ENCODE measurements at places on chromosomes 16 and 17. TPM values are rescaled to one million over a fixed set of nuclear protein-coding genes. Genes with fewer than 3 reads are reported as not detected.

MYH1 gene
- not detected for total RNA-seq

JMJD6 gene
- 15.5 TPM for total RNA-seq

KCNH4 gene
- total RNA-seq, result not detected

RPUSD1 gene
- total RNA-seq, result 22.6 TPM

CTRB2 gene
- total RNA-seq, result not detected

NOS2 gene
- 0.18 TPM for total RNA-seq

DNA sequence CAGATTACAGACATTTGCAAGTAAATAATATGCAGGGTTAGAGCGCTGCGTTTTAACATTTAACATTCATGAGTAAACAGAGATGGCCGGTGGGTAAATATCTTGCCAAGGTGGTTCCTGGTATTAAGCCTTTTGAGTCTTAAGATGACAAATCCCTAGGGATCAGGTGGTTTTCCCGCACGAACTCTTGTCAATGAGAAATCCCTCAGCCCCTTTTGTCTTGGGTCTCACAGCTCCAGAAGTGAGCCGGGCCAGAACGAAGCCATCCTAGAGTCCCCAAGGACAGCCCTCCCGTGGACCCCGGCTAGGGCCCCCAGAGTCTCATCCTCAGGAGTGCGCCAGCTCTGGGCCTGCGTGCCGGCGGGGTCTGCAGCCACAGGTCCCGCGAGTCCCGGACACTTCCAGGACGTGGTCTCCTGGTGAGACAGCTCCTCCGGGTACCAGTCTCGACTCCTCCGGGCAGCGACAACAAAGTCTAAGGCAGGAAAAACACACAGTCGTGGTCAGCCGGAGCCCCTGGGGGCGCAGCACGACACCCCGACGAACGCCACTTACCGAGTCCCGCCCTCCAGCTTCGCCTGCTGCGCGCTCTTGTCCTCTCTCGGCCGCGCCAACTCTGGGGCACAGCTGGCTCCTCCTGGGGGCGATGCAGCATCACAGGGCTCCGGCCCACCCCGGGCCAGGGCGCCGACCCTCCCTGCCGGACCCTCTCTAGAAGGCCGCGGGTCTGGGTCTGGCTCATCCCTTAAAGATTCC, 13.3 kb downstream of the MIS12 start:
- no peaks in the 10 kb centered on the region for H3K27me3 ChIP-seq
- H3K27ac ChIP-seq, result no peak overlapping the region
- H3K4me3 ChIP-seq, result peak overlapping the region; percentile 53
- H3K4me1 ChIP-seq, result peaks cover 12% of the 10 kb centered on the region
- no peak for DNase-seq

- no peaks in the 10 kb centered on the region for H3K4me1 ChIP-seq
- no peaks in the 10 kb centered on the region for H3K27me3 ChIP-seq
- H3K36me3 ChIP-seq, result no peaks in the 10 kb centered on the region
- no peak overlapping the region for H3K27ac ChIP-seq
- DNase-seq, result no peak
- H3K4me3 ChIP-seq, result no peak overlapping the region
Observed at GRCh38 chr16:53024045-53024444, 28.7 kb downstream of the CHD9NB start.

GRCh38 chr17:42373896-42374295, 14.3 kb downstream of the STAT3 start:
- peaks cover 33% of the 10 kb centered on the region for H3K4me1 ChIP-seq
- H3K27me3 ChIP-seq, result no peaks in the 10 kb centered on the region
- H3K36me3 ChIP-seq, result peaks cover 3% of the 10 kb centered on the region
- H3K27ac ChIP-seq, result no peak overlapping the region
- no peak overlapping the region for H3K4me3 ChIP-seq

GRCh38 chr17:57294101-57294500, 37.8 kb downstream of the MSI2 start:
- no peaks in the 10 kb centered on the region for H3K27me3 ChIP-seq
- peaks cover 3% of the 10 kb centered on the region for H3K4me1 ChIP-seq
- no peak overlapping the region for H3K4me3 ChIP-seq
- DNase-seq, result no peak

- no peak overlapping the region for H3K4me3 ChIP-seq
- DNase-seq, result no peak
- no peaks in the 10 kb centered on the region for H3K27me3 ChIP-seq
- H3K36me3 ChIP-seq, result no peaks in the 10 kb centered on the region
- no peak overlapping the region for H3K27ac ChIP-seq
- no peaks in the 10 kb centered on the region for H3K4me1 ChIP-seq
Observed at GRCh38 chr16:52470585-52470984, 76.4 kb downstream of the TOX3 start.

DNA sequence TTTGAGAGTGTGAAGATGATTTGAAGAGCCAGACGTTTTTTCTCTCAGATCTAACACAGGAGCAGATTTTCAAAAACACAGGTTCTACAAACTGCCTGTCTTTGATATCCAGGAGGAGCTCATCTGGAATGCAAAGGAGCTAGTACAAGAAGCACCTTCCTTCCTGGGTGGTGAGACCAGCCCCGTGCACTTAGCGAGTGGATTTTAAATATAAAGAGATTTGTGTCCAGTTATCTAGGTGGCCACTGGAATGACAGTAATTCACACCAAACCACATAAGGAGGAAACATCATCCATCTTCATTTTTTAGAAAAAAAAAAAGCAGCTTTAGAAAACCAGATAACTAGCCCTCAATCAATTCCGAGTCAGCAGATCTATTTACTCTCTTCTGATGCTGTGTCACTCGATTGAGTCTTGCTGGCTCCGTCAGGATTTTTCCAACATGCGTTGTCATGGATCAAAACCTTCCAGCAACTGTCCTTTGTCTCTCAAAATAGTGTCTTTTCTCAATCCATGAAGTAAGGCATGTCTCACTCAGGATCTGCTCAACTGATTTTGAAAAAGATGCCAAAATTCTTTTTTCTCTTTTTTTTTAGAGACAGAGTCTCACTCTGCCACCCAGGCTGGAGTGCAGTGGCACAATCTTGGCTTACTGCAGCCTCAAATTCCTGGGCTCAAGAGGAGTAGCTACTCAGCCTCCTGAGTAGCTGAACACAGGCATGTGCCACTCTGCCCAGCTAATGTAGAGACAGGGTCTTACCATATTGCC, 451.2 kb upstream of the PSMD7 start:
- no peak overlapping the region for H3K4me3 ChIP-seq
- no peaks in the 10 kb centered on the region for H3K4me1 ChIP-seq
- H3K27ac ChIP-seq, result no peak overlapping the region
- no peaks in the 10 kb centered on the region for H3K36me3 ChIP-seq

- H3K4me1 ChIP-seq, result peaks cover 29% of the 10 kb centered on the region
Observed at GRCh38 chr16:29790949-29791844, 646 bp downstream of the KIF22 start.

DNA sequence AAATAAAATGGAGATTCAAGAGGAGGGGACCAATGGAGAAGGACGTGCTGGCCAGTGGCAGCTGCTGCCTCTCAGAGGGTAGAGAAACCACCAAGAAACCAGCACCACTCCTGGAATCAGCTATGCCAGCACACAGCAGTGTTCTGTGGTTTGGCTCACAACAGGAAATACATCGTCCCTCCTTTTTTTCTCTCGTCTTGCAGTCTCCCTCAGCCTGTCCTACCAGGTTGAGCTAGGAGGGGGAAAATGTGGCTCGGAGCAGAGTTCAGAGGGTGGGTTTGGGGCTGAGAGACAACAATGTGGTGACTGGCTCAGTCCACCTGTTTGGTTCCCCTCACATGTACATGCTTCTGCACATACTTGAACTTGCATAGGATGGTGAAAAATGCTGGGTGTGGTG, 19.9 kb upstream of the SLC16A5 start:
- no peak for DNase-seq
- H3K27me3 ChIP-seq, result no peaks in the 10 kb centered on the region
- H3K27ac ChIP-seq, result no peak overlapping the region
- H3K36me3 ChIP-seq, result peaks cover 28% of the 10 kb centered on the region
- no peak overlapping the region for H3K4me3 ChIP-seq

DNA sequence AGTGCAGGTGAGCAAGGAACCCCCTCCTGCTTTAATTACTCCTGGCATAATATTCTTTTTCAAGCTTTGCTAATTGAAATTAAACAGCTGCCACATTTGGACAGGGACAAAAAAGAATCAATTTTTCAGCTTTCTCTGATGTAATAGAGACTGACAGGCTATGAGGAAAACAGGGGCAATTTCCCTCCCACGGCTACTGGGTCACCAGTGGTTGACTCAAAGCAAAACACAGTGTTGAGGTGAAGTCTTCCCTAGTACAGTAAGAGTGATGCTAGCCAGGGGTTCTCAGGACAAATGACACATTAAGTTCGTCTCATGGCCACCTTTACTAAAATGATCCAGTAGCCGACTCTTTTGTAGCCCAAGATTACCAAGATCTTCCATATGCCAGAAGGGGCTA, 38.6 kb upstream of the PMFBP1 start:
- no peaks in the 10 kb centered on the region for H3K36me3 ChIP-seq
- H3K27me3 ChIP-seq, result no peaks in the 10 kb centered on the region

DNA sequence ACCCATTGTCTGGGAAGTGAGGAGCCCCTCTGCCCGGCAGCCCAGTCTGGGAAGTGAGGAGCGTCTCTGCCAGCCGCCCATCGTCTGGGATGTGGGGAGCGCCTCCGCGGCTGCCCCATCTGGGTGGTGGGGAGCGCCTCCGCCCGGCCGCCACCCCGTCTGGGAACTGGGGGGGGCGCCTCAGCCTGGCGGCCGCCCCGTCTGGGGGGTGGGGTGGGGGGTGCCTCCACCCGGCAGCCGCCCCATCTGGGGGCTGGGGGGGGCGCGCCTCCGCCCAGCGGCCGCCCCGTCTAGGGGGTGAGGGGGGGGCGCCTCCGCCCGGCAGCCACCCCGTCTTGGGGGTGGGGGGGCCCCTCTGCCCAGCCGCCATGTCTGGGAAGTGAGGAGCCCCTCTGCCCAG, 78.4 kb downstream of the RPGRIP1L start:
- H3K4me1 ChIP-seq, result no peaks in the 10 kb centered on the region
- DNase-seq, result no peak
- no peaks in the 10 kb centered on the region for H3K27me3 ChIP-seq
- H3K4me3 ChIP-seq, result no peak overlapping the region
- H3K36me3 ChIP-seq, result no peaks in the 10 kb centered on the region

All from suprapubic skin (tissue), 4 donors.